HuH-7.5 (cell line): ENCODE measurements at places on chromosomes 13 and 19.

DNA sequence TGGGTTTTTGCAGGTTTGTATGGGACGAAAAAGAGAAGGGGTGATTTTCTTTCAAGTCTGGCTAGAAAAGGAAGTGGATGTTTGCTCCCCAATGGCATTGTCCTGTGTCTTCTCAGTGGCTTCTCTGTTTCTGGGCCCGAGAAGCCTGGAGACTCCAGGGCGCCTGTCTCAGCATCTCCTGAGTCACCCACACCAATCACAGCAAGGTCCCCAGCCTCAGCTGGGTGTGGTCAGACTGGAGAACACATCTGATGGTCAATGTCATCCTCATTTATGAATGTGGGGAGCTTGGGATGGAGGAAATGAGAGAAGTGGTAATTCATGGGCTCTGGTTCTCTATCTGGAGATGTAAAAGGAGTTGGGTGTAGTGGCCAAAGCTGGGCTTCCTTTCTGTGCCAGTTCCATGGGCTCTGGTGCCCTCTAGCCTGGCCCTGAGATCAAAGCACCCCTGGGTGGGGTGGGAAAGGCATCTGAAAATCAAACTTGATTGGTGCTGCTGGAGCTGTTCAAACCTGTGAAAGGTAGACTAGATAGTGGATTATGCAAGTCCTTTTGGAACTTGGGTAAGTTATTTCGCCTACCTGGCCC, 13.4 kb downstream of the RASL11A start:
- no peak for DNase-seq

GRCh38 chr13:113022391-113022744, 53.4 kb downstream of the MCF2L start:
- DNase-seq, result no peak

- DNase-seq, result no peak
These were observed 2.8 kb downstream of the THAP8 start for GRCh38 chr19:36051236-36051635.

- no peak for DNase-seq
These were observed 24.8 kb upstream of the NAXD start for GRCh38 chr13:110590577-110590976.

DNA sequence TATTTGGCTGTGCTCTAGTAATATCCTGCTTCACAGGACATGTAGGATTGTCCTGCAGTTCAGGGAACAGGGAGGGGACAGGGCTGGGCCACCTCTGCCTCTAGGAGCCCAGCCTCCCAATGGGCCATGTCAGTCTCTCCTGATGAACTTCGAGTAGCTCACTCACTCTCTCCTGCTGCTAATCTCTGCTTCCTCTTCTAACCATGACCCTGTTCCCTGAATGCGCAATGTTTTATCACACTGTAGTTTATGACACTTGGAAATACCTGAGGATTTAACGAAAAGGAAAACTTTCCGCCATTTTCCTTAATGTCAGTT, 9.2 kb downstream of the PARP4 start:
- DNase-seq, result no peak

- no peak for DNase-seq
These were observed 132.9 kb upstream of the SERP2 start for GRCh38 chr13:44240611-44241145.

DNA sequence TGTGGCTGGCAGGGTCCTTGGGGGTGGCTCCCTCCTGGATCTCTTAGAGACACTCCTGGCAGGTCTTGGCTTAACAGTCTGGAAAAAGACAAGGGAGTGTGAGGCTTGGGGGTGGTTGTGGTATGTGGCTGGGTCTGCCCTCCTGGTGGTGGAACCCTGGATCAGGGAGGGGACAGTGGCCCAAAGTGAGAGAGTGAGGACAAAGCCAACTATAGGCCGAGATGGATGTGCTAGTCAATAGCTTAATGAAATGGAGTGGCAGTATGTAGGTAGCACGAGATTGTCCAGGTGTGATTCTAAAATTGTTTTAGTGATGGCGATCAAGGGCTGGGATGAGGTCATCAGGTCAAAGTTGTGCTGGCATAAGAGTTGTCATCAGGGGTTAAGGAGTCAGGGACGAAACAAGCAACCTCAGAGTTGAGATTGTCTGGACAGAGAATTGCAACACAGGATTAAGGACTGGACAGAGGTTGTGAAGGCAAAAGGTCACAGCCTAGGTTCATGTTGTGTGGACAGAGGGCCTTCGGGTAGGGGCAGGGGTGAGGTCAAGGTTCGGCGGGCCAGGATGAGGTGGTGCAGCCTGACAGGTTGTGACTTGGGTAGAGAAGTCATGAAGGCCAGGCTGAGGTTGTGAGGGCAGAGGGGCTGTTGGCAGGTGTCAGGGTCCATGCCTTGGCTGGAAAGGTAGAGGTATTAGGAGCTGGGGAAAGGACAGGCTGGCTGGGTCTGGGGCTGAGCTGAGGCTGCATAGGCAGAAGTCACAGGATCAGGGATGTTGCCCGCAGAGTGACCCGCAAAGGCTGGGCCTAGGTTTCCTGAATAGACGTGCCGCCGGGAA, 4.5 kb upstream of the RASAL3 start:
- peak; percentile 60 for DNase-seq

- DNase-seq, result no peak
These were observed 5.3 kb downstream of the ARHGEF7 start for GRCh38 chr13:111120422-111120821.

DNA sequence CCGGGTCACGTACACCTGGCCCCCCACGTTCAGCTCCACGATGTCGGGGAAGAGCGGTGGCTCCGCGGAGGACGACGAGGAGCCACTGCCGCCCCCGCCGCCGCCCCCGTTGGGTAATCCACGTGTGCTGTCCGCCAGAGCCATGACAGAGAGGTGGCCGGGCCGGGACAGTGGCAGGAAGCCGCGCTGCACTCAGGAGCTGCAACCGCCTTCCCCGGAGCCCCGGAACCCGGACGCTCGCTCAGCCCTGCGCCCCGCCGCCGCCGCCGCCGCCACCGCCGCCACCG, 257 bp downstream of the KCTD12 start:
- no peak for DNase-seq

- DNase-seq, result no peak
These were observed 14.4 kb upstream of the RFXAP start for GRCh38 chr13:36804588-36804987.

DNA sequence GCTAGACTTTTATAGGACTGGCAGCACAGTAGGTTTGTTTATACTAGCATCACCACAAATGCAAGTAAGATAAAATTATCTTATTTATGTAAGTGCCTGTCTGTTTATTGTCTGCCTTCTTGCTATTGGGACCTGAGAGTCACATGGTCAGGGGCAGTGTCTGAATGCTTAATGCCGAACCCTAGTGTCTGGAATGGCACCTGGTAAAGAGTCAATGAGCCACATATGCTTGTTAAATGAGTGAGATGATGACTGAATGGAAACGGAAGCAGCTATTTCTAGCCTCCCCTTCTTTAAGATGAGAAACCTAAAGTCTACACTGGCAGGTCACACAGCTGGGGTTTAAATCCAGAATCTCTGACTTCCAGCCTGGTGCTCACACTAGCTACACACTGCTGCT, 92.2 kb downstream of the STOML3 start:
- no peak for DNase-seq

DNA sequence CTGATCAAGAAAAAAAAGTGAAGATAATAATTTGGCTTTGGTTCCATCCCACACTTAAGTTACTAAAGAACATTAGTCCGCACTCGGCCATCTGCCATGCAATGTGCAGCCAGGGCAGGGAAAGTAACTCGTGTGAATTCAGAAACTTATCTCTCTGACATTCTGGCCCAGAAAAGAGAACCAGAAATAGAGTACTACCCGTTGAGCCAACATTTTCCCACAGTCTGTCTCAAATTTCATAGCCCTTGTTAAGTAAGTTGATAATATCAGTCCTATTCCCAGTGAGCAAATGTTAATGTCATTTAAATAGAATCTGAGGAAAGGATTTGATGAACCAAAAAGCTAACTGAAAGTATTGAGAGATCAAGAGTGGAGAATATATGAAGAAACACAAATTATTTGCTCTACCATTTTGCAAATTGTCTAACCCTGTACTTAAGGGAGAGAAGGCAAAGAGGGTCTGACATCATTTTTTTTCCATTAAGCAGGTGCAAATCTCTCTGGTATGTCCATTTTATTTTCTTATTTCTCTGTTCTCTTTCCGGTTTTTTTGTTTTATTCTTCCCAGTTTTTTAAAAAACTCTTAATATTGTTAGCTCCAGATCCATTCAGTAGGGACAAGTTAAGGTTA, 156.3 kb downstream of the NDFIP2 start:
- DNase-seq, result no peak

DNA sequence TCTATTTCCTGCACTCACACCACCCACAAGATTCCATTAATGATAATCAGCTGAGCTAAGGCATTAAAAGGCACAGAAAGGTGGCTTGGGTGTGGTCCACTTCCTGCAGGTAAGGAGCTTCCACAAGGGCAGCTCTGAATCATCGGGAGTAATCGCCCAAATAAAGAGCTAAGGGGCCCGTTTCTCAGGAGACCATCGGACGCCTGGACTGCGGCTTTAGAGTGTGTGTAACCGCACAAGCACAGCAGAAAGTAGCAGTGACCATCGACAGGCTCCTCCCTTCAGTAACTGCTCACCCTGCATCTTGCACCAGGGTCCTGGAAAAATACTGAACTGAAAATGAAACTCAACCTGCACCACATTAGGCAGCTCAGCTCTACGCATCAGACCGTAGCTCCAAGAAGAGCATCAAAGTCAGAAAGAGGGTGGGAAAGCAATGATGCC, 6.0 kb downstream of the STK24 start:
- DNase-seq, result peak; percentile 20

DNA sequence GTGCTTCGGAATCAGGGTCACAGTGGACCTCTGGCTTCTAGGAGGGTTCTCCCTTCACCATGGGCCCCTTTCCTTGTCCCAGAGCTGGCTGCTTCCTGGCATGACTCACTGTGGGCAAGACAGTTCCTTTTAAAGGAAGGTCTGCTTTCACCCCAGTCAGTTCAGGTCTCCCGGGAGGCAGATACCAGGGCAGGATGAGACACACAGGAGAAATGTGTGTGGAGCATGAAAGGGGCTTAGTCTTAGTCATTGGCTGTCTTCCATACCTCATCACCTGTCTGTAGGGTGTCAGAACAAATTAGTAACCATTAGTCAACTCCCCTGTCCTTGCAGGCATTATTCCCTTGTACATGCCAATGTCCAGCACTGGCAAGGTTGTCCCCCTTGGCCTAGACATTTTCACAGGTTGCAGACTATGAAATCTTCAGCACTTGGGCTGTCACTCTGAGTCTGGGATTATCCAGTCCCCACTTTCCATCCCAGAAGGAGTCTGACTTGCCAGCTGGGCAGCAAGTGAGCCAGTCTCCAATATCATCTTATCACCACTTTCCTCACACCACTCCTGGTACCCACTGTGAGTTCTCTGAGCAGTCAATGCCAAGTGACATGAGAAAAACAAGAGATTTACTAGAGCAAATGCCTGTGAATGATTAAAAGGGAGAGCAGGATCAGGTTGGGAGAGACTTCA, 76.8 kb upstream of the MEDAG start:
- no peak for DNase-seq

DNA sequence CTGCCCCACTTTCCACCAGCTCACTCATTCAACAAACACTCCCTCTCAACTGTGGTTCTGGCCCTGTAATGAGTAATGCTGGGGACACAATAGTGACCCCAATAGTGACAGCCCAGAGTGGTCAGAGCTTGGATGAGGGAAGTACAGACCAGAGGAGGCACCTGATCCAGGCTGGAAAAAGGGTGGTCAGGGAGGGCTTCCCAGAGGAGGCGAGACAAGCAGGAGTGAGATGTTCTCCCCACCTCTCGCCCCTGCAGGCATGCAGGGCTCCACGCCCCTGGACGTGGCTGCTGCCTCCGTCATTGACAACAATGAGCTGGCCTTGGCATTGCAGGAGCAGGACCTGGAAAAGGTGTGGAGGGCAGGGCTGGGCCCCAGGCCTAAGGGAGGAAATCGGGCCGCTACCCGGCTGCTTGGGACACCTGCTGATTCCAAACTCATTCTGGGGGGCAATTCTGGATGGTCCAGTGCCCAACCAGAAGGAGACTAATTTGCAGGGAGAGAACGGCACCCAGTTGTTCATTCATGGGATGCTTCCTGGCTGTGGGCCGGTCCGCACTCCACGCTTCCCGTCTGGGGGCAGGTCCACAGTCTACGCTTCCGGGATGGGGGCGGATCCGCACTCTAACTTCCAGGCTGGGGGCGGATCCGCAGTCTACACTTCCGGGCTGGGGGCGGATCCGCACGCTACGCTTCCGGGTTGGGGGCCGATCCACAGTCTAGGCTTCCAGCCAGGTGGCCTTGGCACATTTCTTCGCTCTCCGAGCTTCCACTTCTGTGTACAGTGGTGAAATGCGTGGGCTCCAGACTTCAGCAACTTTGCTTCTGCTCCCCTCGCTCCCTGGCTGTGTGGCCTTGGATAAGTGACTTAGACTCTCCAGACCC, 63.4 kb downstream of the RYR1 start:
- no peak for DNase-seq

DNA sequence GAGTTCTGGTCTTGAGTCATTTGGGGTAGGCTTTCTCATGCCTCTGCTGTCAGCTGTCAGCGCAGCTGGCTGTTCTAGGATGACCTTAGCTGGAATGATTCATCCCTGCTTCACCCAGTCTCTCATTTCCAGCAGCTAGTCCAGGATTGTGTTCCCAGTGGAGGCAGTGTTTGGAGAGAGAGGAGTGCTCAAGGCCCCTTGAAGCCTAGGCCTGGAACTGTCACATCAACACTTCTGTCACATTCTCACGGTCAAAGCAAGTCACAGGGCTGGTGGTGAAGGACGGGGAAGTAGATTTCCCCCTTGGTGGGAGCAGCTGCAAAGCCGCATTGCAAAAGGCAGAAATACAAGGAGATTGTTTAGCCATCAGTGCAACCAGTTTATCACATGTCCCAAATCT, 15.2 kb downstream of the TPT1 start:
- DNase-seq, result no peak

DNA sequence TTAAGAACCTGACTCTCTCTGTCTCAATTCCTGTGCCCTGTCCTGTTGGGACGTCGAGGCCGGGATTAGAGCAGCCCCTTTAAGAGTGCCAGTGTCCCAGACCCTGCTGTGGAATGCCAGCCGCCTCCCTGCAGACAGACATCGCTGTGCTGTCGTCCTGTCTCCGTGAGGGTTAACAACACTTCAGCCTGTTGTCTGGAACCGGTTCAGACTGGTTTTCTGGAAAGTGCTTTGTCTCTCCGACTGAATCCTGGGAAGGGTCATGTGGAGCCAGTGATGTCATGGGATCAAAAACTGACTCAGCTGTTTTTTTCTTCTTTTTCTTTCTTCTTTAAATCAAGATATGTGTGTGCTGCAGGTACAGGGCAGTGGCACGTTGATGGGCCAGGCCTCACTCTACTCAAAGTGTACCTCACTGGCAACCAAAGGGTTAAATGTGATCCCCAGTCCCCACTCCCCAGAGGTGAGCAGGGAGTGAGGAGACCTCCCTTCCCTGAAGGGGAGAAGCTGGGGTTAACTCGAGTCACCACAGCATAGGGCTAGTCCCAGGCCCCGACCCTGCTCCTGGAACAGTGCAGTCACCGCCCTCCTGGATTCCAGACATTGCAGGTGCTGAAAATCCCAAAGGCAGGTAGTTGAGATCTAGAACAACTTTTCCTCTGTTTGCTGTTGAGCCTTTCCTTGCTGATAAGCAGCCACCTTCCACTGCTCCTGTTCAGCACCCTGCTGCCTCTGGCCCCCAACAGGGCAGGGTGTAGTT, 50.8 kb downstream of the TSSK6 start:
- no peak for DNase-seq
